ENCODE measurements at places on chromosomes 2 and 18. TPM values are rescaled to one million over a fixed set of nuclear protein-coding genes. Genes with fewer than 3 reads are reported as not detected.

GRCh38 chr2:172329416-172329773 is 98.0 kb upstream of the ITGA6 start:
- no peak for DNase-seq

DNA sequence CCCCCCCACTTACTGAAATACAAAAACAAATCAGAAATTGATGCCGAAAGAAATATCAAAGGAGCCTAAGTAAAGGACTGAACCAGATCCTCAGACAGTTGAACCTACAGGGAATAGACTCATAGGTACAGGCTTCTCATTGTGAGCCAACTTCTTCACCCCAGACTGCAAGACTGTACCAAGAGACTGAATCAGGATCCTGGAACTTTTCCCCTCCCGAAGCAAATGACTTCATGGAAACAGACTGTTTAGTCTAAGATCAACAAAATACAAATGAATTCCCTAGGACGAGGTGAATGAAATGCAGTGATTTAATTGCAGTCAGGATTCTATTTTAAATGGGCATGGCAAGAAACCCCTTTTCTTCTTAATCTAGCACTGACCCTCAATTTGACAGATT is 53.6 kb upstream of the RNF152 start:
- DNase-seq, result peak; percentile 15

GRCh38 chr2:24207359-24207758 is 32.5 kb downstream of the FAM228A start:
- DNase-seq, result no peak

CYS1 gene
- 11.3 TPM for polyA plus RNA-seq

DNA sequence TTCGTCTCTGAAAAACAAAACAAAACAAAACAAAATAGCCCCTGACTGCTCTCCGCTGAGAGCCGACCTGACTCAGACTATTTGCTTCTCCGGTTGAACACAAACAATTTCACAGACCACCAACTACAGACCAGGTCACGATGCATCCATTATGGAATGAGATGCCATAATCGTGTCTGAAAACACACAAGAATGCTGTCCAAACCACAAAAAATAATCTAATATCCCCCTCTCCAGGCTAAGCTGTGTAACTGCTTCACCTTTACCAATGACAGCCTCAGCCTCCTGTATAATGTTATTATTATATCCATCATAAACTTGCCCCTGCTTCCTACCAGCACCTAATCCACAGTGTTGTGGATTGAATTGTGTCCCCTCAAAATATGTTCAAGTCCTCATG is 114.7 kb downstream of the DNAH6 start:
- DNase-seq, result peak; percentile 16

FTCDNL1 gene
- polyA plus RNA-seq, result 0.43 TPM

ANKRD62 gene
- 0.09 TPM for polyA plus RNA-seq

DNA sequence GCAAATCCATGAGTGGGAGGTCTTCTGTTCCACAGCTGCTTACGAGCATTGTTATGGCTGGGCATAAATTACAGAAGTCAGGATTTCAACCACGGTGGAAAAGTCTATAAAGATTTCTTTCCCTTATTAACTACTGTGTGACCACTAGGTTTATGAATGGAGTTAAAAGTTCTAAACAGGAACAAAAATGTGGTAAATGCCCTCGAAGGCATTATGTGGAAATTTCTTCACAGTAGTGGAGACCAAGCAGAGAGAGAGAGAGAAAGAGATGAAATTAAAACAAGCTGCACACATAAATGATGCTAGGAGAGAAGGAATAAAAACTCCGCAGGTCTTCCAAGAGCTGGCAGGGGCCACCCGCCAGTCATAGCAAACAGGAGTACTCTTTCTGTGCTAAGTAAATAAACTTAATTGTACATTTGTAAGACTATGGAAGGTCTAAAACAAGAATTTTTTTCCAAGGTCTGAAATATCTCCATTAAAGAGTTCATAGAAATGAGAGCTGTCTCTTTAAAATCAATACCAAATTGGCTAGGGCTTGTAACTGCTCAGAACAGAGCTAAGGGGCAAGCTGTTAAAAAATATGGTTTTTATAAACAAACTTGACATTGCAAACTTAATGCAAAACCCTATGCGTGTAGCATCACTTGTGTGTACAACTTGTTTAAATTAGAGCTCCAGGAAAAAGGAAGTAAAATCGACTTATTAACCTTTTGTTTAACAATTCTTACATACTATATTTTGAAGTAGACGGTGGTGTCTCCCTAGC is 438.2 kb downstream of the MEIS1 start:
- DNase-seq, result peak; percentile 46

SP100 gene
- polyA plus RNA-seq, result 44.0 TPM

IKZF2 gene
- polyA plus RNA-seq, result 5.7 TPM

ATP6V1C2 gene
- polyA plus RNA-seq, result 2.9 TPM

DNA sequence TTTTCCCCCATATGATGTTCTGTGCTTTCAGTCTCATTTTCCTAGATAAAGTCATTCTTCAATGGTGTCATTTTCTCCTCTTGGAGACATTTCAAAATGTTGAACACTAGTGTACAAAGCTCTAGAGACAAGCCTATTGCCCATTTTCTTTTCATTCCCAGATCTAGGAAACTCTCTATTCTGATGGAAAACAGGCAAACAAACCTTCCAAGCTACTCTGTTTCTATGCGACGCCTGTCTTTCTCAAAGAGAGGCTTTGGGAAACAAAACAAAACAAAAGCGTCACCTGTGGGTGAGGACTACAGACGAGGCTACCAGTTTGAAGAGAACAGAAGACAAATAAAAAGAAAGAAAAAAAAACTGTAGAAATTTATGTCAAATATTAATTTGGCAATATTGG is 311.0 kb downstream of the CBLN2 start:
- no peak for DNase-seq

GRCh38 chr2:239463541-239464165 is 62.8 kb upstream of the HDAC4 start:
- DNase-seq, result no peak

IL18RAP gene
- polyA plus RNA-seq, result 0.68 TPM

Data from right lung (tissue), 10 donors.